ENCODE measurements at places on chromosomes 3 and 15. TPM values are rescaled to one million over a fixed set of nuclear protein-coding genes. Genes with fewer than 3 reads are reported as not detected.

Gene RTP3
- not detected for total RNA-seq

Gene CELSR3
- 3.8 TPM for total RNA-seq

Gene PARP9
- 10.7 TPM for total RNA-seq

Gene ANKRD63
- not detected for total RNA-seq

Gene PAQR5
- 5.3 TPM for total RNA-seq

Gene TSC22D2
- 6.2 TPM for total RNA-seq

Gene FETUB
- 1.9 TPM for total RNA-seq

Gene RNU5B-1
- total RNA-seq: not detected

All from HT1080 (cell line).